CD4-positive, alpha-beta memory T cell (primary cell): ENCODE measurements at places on chromosomes 16 and 17. TPM values are rescaled to one million over a fixed set of nuclear protein-coding genes. Genes with fewer than 3 reads are reported as not detected.

Gene RUNDC3A
- total RNA-seq: not detected

Gene ZNF629
- total RNA-seq: 4.7 TPM

Gene EFNB3
- 0.11 TPM for total RNA-seq

Gene TPSG1
- not detected for total RNA-seq

- H3K4me1 ChIP-seq: peaks cover 42% of the 10 kb centered on the region
- H3K27me3 ChIP-seq: no peaks in the 10 kb centered on the region
- no peaks in the 10 kb centered on the region for H3K36me3 ChIP-seq
- peak; percentile 51 for DNase-seq
- H3K27ac ChIP-seq: peak overlapping the region; percentile 94
- peak overlapping the region; percentile 67 for H3K4me3 ChIP-seq
Observed at GRCh38 chr17:63446753-63447470, 806 bp upstream of the CYB561 start.

Gene ALDH3A1
- not detected for total RNA-seq

DNA sequence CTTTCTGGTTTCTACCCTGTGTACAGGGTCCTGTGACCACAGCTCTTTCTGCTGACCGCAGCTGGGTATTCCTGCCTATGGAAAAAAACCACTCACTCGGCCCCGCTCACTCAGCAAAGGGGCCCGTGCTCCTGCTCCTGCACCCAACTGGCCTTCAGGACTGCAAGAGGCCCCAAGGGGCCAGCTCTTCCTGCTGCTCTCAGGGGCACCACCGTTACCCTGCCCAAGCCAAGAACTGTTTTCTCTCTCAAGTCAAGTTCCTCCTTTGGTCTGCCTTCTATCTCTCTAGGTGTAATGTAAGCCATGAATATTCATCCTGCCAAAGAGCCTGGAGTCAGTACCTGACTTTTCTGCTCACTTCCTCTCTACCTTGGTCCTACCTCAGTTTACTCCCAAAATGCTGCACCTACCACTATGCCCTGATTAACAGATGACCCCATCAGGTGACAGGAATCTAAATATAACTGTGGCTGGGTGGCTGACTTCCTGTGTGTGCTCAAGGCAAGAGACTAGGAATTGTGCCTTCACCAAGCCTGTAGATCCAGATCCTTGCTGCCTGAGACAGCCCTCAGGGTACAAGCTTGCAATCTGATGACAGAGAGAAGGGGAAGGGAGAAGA, 20.4 kb upstream of the SCIMP start:
- no peak for DNase-seq
- no peak overlapping the region for H3K4me3 ChIP-seq
- H3K27me3 ChIP-seq: no peaks in the 10 kb centered on the region

DNA sequence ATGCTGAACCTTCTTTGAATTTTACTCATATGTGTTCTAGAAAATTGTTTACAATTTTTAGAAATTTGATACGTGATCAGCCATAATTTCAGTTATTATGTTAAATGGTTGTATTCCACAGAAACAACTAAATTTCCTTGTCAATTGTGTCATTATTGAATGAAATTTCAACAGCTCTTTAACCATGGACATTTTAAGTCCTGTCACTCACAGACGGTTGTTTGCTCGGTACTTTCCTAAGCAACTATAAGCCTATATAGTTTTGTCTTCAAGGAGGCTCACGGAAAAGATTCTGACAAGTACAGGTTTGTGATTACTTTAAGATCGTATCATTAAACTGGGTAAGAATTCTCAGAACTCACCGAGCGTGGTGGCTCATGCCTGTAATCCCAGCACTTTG, 31.8 kb downstream of the SLC39A11 start:
- no peaks in the 10 kb centered on the region for H3K36me3 ChIP-seq
- H3K27ac ChIP-seq: no peak overlapping the region
- no peak overlapping the region for H3K4me3 ChIP-seq

Gene BRIP1
- total RNA-seq: 1.7 TPM

GRCh38 chr16:48231727-48232492, 12.2 kb upstream of the LONP2 start:
- H3K27me3 ChIP-seq: no peaks in the 10 kb centered on the region
- no peak overlapping the region for H3K4me3 ChIP-seq
- no peaks in the 10 kb centered on the region for H3K4me1 ChIP-seq
- H3K27ac ChIP-seq: no peak overlapping the region

- no peak for DNase-seq
- H3K4me1 ChIP-seq: no peaks in the 10 kb centered on the region
- H3K27me3 ChIP-seq: no peaks in the 10 kb centered on the region
- no peaks in the 10 kb centered on the region for H3K36me3 ChIP-seq
- H3K27ac ChIP-seq: no peak overlapping the region
Observed at GRCh38 chr16:48507886-48508285, 102.1 kb downstream of the N4BP1 start.

DNA sequence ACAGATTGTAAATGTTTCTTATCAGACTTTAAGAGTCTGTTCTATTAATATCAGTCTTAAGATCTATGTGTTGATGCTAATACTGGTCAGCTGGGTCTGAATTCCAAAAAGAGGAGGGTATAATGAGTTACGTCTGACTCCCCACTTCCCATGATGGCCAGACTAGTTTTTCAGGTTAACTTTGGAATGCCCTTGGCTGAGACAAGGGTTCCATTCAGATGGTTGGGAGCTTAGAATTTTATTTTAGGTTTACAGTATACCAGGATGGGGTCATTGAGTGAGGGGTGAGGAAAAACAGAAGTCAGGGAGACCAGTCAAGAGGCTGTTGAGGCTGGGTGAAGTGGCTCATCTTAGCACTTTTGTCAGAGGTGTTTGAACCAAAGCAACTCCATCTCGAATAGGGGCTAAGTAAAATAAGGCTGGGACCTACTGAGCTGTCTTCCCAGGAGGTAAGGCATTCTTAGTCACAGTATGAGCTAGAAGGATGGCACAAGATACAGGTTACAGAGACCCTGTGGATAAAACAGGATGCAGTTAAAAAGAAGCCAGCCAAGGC, 2.9 kb upstream of the TMEM231 start:
- H3K4me1 ChIP-seq: peaks cover 15% of the 10 kb centered on the region
- no peak for DNase-seq
- no peak overlapping the region for H3K4me3 ChIP-seq
- H3K36me3 ChIP-seq: no peaks in the 10 kb centered on the region
- H3K27me3 ChIP-seq: no peaks in the 10 kb centered on the region

Gene KRT24
- not detected for total RNA-seq

GRCh38 chr17:62825182-62825581, 17.1 kb upstream of the MARCHF10 start:
- H3K27ac ChIP-seq: no peak overlapping the region
- no peak for DNase-seq
- no peaks in the 10 kb centered on the region for H3K27me3 ChIP-seq
- H3K4me3 ChIP-seq: no peak overlapping the region
- H3K4me1 ChIP-seq: no peaks in the 10 kb centered on the region

Gene DNASE1L2
- 4.8 TPM for total RNA-seq

Gene KIF19
- 1.5 TPM for total RNA-seq

GRCh38 chr17:43620147-43620546, 41.6 kb downstream of the MEOX1 start:
- DNase-seq: no peak
- H3K27me3 ChIP-seq: no peaks in the 10 kb centered on the region
- H3K4me3 ChIP-seq: no peak overlapping the region
